ENCODE measurements at places on chromosomes 5 and 9. TPM values are rescaled to one million over a fixed set of nuclear protein-coding genes. Genes with fewer than 3 reads are reported as not detected.

The ABITRAM gene
- total RNA-seq: 15.2 TPM

The CNTFR gene
- 32.3 TPM for total RNA-seq

The SHC3 gene
- 0.71 TPM for total RNA-seq

The NTNG2 gene
- 0.52 TPM for total RNA-seq

The IFNB1 gene
- not detected for total RNA-seq

The ZFP2 gene
- 0.71 TPM for total RNA-seq

The ECSCR gene
- 16.2 TPM for total RNA-seq

The IL3 gene
- not detected for total RNA-seq

The BSPRY gene
- not detected for total RNA-seq

DNA sequence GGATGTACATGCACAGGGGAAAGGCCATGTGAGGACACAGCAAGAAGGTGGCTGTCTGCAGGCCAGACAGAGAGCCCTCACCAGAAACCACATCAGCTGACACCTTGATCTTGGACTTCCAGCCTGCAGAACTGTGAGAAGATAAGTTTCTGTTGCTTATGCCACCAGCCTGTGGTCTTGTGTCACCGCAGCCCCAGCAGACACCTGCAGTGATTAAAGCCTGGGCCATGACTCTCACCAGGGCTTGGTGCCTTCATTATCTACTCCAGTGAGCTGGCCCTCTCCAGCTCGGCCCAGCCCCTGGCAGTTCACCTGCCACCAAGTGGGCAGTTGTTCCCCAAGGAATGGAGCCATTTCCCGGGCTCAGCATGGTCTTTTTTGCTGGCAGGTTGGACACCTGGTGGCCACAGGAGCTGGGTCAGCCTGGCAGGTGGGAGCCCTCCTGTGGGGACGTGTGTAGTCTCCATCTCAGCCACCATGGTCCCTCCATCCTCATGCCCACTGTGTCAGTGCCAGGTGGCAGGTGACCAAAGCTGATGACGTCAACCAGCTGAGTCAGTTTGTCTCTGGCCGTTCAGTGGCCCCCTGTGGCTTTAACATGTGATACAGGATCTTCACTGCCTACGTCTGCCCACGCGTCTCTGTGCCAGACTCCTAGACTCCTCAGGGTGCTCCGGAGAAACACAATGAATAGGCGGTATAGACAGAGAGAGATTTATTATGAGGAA lies 99.9 kb upstream of the PPP1R26 start:
- no peak for DNase-seq

- no peak for DNase-seq
Observed at GRCh38 chr5:27377626-27378025, 339.2 kb upstream of the CDH9 start.

DNA sequence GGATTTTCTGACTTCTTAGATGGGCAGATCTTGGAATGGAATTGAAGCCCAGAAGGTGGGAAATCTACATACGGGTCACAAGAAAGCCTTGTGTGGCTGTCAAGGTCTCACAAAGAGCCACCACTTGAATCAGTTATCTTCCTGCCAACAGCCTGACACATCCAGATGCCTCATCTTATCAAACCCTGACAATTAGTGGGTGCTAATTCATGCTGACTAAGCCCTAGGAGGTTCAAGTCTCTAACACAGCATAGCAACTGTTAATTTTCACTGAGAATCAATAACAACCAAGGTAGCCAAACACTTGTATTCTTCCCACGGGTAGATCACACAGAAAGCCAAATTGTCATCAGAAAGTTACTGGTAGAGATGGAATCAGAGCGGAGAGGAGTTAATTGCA lies 222.2 kb downstream of the TMEM167A start:
- no peak for DNase-seq

DNA sequence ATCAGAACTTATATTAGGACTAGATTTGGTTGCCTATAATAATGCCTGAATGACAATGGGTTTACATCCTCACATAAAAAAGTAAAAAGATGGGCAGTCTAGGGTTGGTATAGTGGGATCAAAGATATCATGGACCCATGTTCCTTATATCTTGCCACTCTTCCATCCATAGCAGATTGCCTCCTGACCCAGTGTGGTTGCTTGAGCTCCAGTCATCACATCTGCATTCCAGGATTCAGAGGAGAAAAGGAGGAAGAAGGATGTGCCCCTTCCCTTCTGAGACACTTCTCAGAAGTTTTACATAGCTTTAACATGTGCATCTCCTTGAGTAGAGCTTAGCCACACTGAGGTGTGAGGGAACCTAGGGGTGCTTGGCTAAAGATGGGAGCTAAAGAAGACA lies 22.9 kb downstream of the RALGPS1 start:
- no peak for DNase-seq

DNA sequence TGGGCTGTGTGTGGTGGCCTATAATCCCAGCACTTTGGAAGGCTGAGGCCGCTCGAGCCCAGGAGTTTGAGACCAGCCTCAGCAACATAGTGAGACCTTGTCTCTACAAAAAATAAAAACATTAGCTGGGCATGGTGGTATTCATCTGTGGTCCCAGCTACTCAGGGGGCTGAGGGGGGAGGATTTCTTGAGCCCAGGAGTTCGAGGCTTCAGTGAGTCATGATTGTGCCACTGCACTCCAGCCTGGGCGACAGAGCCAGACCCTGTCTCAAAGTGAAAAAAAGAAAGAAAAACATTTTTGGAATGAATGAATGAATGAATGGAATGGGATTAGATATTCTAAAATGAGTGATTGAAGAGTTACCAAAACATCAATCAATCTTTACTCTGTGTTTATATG lies 85.8 kb downstream of the FGF1 start:
- no peak for DNase-seq

- DNase-seq: peak; percentile 83
Observed at GRCh38 chr9:19408316-19408692, 505 bp upstream of the ACER2 start.

DNA sequence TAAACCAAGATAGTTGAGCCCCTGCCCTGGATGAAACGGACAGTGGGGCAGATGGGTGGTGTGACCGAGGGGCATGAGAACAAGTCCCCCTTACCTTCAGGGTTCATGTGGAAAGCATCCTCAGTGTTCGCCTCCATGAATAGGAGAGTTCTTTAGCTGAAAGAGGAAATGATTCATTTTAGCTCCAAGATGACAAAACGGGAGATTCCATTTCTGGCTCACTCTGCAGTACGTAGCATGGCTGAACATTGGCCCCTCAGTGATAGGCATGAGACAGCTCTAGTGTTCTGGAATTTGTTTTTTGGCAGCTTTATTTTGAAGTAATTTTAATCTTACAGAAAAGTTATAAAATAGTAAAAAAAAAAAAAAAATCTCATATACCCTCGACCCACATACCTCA lies 70.2 kb upstream of the AGXT2 start:
- no peak for DNase-seq

GRCh38 chr5:87094347-87094746 lies 173.3 kb upstream of the RASA1 start:
- no peak for DNase-seq

- no peak for DNase-seq
Observed at GRCh38 chr5:36138900-36139683, 12.6 kb downstream of the LMBRD2 start.

DNA sequence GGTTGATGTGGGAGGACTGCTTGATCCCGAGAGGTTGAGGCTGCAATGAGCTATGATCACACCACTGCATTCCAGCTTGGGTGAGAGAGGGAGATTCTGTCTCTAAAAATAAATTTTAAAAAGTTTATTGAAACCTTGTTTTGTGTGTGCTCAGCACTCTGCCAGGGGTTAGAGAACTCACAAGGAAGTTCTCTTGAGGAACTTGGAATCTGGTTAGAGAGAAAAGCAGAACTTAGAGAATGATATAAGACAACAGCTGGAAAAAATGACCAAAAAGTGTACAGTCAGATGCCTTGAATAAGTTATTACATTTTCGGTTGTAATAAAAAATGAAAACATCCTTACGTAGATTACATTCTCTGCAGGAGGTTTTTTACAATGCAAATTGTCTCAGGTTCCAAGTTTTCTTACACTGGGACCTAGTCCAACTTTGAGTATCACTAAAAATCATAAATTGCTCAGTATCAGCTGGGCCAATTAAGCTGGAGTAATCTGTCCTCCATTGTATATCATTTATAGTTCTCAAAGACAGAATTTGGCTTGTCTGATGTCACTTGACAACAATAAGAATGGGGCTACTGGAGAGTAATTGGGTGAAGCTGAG lies 21.7 kb upstream of the TENT2 start:
- no peak for DNase-seq

DNA sequence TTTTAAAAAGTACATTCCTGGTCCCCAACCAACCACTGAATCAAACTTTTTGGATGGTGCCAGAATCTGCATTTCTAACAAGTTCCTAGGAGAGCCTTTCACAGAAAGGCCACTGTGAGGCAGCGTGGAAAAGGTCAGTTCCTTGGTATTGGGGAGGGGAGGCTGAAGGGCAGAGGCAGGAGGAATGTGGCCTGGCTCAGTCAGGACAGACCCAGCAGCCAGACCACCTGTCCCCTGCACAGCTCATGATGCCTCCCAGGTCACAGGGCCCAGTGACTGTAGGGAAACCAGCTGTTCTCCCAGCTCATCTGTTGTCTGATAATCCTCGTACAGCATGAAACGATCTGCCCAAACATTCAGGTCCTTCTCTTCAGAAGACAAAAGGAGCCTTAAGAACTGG lies 132.9 kb downstream of the LHFPL2 start:
- DNase-seq: no peak

GRCh38 chr5:171634511-171634910 lies 151.1 kb upstream of the SMIM23 start:
- DNase-seq: no peak

- no peak for DNase-seq
Observed at GRCh38 chr5:59146729-59147128, 563.9 kb downstream of the RAB3C start.

Measured in psoas muscle (tissue), 8 donors.